GM18507 (cell line): ENCODE measurements at places on chromosomes 7 and 10.

GRCh38 chr7:153432063-153432462, 620.1 kb upstream of the DPP6 start:
- DNase-seq, result no peak

GRCh38 chr10:132397036-132397541, at the start of gene PWWP2B:
TSS of gene PWWP2B (plus strand) at chr10:132397200. CDS start at chr10:132397227, 27 bp downstream.
- no peak for DNase-seq

GRCh38 chr7:67843001-67843565, 846.5 kb downstream of the TYW1 start:
- no peak for DNase-seq

DNA sequence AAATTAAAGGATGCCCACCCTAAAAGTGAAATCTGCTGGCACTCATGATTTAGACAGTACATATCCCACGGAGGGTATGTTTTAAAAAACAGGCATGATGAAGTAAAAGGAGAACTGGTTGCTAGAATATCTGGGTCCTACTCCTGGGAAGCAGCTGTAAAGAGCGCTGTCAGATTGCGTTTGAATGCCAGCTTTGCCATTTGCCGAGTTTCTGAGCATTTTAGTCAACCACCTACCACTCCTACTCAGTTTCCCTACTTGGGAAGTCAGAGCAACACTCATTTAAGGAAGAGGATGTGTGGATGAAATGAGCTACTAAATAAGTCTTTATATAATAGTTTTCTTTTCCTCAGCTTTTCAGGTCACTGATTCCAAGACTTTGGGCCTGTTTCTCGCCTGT, 1.1 kb upstream of the UMAD1 start:
- DNase-seq, result no peak

- no peak for DNase-seq
These were observed 16.5 kb upstream of the BNIP3 start for GRCh38 chr10:131998050-131998844.

DNA sequence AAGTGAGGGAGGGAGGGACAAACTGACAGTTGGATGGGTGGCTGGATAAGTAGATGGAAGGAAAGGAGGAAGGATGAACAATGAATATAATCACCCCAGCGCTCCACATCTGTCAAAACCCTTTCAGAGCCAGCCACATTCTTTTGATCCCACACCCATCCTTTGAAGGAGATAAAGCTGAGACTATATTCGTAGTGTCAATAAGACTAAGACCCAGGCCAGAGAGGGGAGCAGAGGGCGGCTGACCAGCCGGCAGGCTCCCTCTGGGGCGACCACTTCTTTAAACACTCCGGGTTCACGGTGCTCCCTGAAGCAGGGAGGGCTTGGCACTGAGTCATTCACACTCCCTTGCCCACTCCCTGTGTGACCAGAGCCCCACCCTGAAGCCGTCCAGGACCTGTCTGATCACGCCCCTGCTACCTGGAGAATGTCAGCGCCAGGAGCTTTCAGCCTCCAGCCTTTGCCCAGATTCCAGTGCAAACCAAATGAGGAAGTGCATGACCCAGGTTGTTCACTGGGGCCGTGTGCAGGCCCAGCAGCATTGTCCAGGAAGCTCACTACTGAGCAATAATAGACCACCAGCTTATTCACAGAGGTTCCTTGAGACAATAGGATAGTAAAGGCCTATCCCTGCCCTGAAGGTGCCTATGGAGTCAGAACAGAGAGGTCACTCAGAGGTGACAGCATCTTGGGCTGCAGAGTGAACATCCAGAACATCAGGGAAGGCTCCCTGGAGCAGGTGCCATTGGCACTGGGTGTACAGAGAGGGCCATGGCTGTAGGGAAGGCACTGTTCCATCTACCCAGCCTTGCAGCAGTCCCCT, 34.4 kb downstream of the UNC5B start:
- no peak for DNase-seq

- DNase-seq, result no peak
These were observed 637.4 kb downstream of the REEP3 start for GRCh38 chr10:64158551-64158950.

DNA sequence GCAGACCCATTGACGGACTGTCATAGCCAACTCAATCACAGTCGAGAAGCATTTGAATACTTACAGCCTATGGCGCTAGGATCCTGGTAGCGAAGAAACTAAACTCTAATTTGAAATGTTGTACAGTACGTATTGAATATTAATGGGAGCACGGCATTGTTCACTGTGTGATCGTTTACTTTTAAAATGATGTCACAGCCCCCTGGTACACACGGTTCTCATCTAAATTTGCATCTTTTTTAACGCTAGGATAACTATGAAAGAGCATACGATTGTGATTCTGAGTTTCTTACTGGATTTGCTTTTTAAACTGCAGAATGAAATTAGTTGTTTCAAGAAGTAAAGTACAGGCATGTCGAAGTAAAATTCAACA, 895 bp upstream of the NAPEPLD start:
- DNase-seq, result no peak

DNA sequence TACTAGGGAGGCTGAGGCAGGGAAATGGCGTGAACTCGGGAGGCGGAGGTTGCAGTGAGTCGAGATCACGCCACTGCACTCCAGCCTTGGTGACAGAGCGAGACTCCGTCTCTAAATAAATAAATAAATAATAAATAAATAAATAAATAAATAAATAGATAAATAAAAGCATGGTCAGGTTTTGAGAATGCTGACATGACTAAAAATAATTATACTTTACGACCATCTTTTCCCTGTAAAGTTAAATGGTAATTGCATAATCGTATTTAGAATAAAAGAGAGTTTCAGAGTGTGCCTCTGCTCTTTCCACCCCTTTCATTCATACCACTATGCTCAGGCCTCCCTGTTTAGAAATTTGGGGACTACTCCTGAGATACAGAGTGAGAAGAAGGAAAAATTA, 326.5 kb downstream of the CNTNAP2 start:
- no peak for DNase-seq

GRCh38 chr10:1734288-1734687, 3.0 kb downstream of the ADARB2 start:
- DNase-seq, result no peak

DNA sequence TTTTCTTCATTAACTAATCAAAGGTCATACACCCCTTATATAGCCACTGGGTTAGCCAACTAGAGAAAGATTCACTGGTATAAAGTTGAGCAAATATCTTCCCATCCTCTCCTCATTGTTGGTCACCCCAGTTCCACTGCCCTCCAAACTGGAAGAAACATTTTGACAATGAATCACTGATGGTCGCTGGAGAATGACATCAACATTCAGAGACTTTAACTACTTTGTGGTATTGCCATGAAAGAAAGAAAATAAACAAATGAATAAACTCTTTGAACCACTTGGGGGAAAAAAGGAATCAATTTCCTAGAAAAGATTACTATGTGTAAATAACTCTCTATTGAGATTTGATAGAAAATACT, 23.4 kb downstream of the HYCC1 start:
- DNase-seq, result no peak

DNA sequence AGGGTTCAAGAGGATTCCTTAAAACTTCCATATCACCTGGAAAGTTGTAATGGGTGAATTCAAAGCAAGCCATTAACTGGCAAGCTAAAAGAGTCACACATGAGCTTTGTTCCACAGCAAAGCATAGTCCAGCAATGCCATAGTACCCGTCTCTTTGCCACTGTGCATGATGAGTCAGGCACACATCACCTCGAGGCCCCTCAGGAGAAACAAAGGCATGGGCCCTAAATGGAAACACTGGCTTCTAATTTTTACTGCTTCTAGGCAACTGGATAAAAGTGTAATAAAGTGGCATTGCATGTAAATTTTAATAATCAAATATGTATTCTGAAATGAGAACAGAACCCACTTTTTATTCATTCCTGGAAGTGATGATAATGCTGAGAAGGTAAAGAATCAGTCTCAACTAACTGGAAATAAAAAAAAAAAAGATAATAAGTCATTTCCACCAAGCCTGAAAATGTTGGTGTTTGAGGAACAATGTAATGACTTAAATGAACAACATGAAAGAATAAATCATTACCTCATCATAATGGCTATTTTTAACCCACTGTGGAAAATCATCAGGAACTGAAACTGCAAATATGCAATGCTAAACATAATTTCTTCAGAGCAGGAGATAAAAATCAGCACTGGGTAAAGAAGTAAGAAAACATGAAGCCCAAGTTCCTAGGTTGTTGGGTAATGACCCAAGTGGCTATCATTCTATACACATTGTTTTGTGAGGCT, 104.9 kb downstream of the CDK6 start:
- DNase-seq, result no peak

- no peak for DNase-seq
These were observed 32.7 kb upstream of the VSIR start for GRCh38 chr10:71805776-71806703.

- DNase-seq, result no peak
These were observed 304.7 kb upstream of the AOAH start for GRCh38 chr7:37028909-37029440.

- DNase-seq, result no peak
These were observed 37.9 kb upstream of the RASGEF1A start for GRCh38 chr10:43304687-43305333.

GRCh38 chr7:36601601-36602000, 122.7 kb downstream of the AOAH start:
- DNase-seq, result no peak

GRCh38 chr10:21969326-21970287, 33.9 kb downstream of the DNAJC1 start:
- DNase-seq, result no peak

GRCh38 chr7:132866551-132866950, 215.3 kb downstream of the CHCHD3 start:
- no peak for DNase-seq

- no peak for DNase-seq
These were observed 94.0 kb upstream of the PPP2R2D start for GRCh38 chr10:131806646-131807317.

GRCh38 chr7:69947998-69948397, 349.7 kb downstream of the AUTS2 start:
- DNase-seq, result no peak

- no peak for DNase-seq
These were observed 76.0 kb upstream of the RET start for GRCh38 chr10:43000651-43001426.

DNA sequence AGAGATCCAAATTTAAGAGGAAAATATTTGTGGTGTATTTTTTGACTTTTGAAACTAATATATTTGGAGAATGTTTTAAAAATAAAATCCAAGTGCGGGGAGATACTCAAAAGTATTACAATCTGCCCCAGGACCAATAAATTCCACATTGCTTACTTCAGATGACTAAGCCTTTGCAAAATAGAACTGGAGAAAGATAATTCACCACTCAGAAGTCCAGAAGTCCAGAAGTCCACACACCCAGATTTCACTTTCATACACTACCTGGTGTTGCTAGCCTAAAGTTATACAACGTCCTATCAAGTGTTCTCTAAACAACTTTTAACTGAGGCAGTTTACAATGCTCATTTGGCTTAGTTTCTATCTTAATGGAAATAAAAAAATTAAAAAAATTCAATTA, 487.0 kb upstream of the SEMA3D start:
- no peak for DNase-seq

- DNase-seq, result no peak
These were observed 46.6 kb downstream of the CCSER2 start for GRCh38 chr10:84375011-84375410.

DNA sequence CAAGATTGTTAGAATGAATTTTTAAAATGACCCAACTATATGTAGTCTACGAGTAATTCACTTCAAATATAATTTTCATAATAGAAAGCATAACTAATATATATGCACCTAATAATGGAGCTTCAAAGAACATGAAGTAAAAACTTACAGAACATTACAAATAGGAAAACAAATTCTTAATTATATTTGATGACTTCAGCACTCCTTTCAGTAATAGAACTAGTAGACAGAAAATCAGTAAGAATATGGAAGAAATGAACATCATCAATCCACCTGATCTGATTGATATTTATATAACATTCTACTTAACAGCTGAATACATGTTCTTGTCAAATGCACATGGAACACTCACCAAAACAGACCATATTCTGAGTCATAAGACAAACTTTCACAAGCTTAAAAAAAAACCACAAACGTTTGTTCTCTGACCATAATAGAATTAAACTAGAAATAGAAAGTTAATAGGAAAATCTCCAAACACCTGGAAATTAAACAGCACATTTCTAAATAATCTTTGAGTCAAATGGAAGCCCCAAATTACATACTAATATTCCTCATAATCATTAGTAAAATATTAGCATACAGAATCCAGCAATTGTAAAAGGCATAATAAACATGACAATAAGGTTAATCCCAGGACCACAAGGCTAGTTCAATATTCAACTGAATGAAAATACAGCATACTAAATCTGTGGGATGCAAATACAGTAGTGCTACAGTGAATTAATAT, 48.0 kb downstream of the BRAF start:
- DNase-seq, result no peak

DNA sequence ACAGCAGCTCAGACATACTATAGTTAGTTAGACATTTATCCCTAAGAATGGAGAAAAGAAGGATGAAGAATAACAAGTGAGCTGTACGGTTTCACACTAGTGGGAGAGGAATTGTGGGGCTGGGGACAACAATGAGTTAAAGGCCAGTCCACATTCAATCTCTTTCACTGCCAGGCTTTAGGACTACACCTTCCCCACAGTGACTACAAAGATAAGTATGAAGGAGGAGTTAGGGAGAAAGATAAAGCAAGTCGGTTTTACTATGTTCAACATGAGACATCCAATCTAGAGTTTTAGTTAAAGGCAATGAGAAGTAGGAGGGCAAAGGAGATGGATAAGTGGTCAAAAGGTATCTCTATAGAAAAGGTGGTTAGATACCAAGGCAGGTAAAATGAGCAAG, 16.3 kb downstream of the ARHGAP12 start:
- DNase-seq, result no peak

DNA sequence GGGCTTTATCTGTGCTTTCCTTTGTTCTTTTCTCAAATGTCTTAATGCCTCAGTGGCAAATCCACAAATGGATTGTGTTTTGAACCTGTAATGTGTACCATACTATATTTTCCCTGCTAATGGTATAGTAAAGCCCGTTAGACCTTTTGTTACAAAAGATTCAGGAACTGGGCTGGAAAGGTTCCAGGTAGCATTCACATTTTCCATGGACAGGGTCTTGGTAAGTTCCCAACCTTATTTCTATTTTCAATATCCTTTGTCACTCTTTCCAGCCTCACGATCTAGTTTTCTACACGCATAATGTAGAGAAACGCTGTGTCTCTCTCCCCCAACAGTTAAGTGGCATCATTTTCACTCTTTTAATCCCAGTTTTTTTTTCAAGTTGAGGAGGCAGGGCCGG, 153.0 kb downstream of the PLCE1 start:
- no peak for DNase-seq

GRCh38 chr10:129364949-129365348, 102.1 kb upstream of the MGMT start:
- DNase-seq, result no peak

DNA sequence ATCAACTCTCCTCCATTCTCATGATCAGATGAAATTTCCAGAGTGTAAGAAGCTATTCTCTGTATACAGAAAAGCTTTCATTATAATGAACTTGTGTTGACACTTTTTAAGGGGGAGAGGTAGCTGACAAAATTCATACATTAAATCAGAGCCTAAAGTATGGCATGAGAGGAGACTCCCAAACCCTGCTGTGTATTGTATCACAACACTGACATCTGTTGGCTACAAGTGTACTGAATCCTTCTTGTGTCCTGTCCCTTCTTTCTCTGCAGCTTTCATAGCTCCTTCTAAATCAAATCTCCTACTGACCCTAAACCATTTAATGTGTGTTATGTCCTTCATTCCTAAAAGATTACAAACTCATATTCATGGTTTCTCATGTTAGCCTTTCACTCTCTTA, 70.9 kb downstream of the GCC1 start:
- no peak for DNase-seq
